ENCODE measurements at places on chromosomes 2 and 18.
A peak's percentile ranks its signal among the peaks of the same experiment; 100 is the strongest.

GRCh38 chr2:228917220-228917619 lies 353.9 kb downstream of the PID1 start:
- DNase-seq, result no peak

DNA sequence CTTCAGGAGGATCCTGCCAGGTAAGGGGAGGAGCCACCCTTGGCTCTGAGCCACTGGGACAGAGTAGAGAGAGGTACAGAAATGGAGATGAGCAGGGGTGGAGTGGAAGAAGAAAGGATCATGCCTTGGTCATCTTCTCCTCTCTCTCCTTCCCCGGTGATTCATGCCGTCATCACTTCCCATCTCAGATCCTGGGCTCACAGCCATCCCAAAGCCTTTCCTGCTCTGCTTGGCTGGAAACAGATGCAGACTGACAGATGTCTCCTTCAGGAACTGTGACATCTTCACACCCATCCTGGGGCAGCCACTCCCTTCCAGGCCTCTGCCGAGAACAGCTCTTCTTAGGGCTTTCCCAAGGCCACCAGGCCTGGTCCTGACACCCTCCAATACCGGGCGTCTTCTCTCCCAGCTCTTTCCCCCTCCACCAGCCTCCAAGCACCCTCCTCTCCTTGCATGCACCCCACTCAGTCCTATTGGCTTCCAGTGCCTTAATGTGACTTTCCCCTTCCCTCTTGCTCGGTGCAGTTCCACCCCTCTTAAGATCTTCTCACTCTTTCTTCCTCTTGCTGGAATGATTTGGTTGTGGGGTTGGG lies 58.3 kb upstream of the TNP1 start:
- no peak for DNase-seq

GRCh38 chr2:203740871-203741281 lies 34.4 kb downstream of the CD28 start:
- DNase-seq, result no peak

DNA sequence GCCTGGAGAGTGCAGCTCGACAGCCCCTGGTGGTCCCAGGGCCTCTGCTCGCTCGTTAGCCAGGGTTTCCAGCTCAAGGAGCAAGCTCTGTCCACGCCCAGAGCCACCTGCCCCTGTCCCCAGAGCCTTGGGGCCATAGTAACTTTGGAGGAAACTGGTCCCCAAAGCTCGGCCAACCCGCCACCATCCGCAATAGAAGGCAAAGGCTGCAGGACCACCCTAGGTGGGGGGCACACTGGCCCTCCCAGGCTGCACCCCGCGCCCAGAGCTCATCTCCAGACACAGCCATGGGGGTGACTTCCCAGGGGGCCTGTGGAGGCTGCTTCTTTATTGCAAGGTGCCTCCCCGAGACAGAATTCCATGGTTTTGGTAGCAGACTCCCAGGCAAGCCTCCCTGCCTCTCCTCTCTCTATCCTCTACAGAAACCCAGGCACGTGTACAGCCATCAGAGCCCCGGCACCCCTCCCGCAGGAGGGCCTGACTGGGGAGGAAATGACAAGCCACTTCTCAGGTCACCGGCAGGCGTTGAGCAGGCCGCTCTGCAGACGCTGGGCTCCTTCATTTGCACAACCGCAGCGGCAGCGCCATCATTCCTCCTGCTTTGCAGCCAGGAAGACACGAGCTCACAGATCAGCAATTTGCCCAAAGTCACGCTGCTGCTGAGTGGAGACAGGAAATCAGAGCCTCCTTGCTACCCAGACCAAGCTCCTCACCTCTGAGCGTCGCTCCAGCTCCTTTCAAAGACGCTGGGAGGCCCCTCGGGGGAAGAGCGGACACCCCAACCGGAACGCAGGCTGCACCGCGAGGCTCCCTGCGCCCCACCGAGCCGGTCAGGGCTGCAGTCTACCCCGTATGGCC lies 80.2 kb downstream of the NDUFA10 start:
- DNase-seq, result peak; percentile 21

- DNase-seq, result no peak
These were observed 132.8 kb downstream of the ACOXL start for GRCh38 chr2:110865188-110865587.

DNA sequence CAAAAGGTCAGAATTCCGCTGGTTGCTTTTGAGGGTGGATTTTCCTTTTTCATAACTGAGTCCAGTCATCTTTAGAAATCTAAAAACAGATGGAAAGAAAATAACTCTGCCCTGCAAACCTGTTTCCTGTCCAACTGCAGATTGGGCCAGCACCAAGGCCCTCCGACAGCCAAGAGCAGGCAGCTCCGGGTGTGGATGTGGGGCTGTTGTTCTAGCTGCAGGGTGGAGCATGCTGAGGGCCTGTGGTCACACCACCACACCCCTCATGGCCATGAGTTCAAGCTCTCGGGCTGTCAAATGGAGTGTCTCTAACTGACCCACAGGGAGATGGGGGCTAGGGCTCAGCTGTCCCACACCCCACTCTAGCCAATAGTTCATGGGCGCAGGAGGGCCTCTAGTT lies 69.3 kb upstream of the BZW1 start:
- DNase-seq, result no peak

- peak; percentile 4 for DNase-seq
These were observed 65.1 kb upstream of the TMEM17 start for GRCh38 chr2:62570861-62571698.

DNA sequence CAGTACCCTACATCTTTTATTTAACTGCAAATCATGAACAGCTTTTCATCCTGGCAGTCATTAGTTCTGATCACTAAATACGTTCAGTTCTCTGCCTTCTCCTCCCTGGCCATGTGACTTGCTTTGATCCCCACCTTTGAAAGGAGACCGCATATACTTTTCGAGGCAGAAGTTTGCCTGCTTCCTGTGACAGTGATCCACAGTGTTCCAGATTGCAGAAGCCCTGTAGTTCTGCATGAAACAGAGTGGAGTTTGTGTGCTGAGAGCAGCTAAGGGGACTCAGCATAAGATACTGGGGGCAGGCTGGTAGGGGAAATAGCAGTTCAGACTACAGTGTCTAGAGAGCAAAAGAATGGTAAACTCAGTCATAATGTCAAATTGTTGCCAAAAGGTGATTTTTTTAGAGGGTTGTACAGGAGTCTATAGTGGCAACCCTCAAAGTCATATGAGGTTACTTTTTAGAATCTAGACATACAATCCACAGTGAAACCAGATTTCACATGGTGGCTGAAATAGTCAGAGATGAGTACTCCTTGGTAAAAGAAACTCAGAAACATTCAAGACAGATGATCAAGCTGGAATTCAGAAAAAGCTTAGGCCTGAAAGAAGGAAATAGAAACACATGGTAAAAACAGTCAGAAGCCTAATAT lies 1800.4 kb upstream of the CELF4 start:
- no peak for DNase-seq

DNA sequence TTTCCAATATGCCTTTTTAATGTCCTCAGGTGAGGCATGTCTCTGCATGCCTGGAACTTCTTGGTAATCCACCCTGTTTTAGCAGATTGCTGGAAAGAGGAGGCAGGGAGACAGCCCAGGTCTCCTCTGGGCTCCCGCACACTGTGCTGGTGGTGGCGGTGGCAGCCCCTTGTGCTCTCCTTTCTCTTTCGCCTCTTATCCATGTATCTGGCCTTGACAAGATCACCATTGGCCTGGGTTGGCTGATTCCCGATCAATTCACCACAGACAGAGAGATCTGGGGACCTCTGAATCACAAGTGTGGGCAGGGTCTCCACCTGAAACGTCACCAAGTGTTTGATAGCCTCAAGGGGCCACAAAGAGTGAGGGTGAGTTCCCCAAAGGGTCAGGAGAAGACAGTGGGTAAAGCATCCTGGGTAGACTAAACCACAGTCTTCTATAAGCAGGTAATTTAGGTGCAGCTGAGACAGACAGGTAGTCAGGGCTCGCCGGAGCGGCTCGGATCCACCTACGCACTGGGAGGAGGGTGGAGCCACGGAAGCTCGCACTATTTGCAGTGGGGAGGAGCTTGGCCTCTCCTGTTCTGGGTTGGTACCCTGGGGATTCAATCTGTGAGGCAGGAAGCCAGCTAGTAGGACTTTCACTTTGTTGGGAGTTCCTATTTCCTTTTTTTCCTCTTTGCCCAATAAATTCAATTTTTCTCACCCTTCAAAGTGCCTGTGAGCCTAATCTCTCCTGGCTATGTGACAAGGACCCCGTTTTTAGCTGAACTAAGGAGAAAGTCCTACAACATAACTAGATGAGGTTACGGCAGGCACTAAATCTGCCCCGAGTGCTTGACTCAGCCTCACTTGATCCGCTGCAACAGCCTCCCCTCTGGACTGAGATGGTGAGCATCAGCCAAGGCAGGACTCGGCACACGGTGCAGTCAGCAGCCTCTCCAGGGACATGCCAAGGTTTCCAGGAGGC lies 57.6 kb downstream of the SLC4A3 start:
- peak; percentile 67 for DNase-seq

Measured in stimulated activated naive CD8-positive, alpha-beta T cell treated with anti-CD3 and anti-CD28 coated beads, Interleukin-15, Interleukin-2, amounts not matched to agents 100 U/mL and 50 U/mL, for 24 hours (primary cell).